ENCODE measurements at places on chromosomes 5 and 9.

GRCh38 chr9:126991183-126991582 lies 76.6 kb downstream of the RALGPS1 start:
- no peak for DNase-seq

DNA sequence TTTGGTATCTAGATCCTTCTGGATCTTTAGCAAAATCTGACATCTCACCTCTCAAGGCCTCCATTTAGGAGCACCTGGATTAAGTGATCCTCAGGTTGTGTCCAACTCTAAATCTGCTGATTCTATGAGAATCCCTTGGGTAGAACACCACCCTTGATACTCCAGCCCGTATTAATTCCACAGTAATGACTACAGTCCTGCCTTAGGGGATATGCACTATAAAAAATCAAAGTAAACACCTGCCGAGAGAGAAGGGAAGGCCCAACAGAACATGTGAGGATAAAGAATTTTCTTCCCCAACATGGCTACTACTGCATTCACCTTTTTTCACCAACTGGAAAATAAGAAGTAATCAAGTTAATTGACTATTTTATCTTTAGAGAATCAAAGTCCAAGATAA lies 27.6 kb downstream of the DAP start:
- no peak for DNase-seq

- no peak for DNase-seq
Observed at GRCh38 chr5:139669662-139670368, 21.7 kb downstream of the CXXC5 start.

DNA sequence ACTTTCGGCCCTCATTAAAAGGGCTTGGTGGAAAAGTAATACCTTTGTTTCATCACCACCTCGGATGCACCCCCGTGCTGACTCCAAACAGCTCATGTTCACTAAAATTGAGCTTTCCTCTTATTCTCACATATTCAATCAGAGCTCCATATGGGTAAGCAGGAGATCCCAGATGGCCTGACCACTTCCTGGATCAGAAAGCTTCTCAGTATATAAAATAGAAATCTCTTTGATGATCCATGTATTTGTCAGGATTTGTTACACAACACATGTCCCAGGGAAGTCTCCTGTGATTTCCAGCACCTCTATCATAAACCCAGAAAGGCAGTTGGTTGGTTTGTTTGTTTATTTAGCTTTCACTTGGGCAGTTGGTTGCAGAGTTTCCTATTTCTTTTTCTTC lies 402.0 kb downstream of the MLLT3 start:
- DNase-seq = no peak

All from ecto neural progenitor cell (in vitro differentiated cells).